Stimulated activated CD4-positive, alpha-beta T cell treated with anti-CD3 and anti-CD28 coated beads, Interleukin-4, amount 100 ng/mL, for 48 hours (primary cell): ENCODE measurements at places on chromosomes 2 and 18.

DNA sequence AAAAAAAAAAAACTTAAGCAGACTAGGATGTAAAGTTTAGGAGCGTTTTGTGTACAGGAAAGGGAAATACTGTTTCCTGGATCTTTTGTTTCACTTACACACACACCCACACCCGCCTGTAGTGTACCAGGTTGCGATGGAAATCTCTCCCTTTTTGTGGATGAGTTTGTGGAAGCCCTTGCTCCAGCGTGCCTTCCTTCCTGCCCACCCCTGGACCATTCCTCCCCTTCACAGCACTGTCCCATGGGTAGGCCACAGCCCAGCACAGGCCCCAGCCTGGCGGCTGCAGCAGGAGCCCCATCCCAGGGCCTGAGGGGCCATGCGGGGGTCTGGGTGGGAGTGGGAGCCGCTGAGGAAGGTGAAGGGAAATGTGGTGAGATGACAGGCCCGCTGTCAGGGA is 15.1 kb downstream of the MALL start:
- DNase-seq = no peak

DNA sequence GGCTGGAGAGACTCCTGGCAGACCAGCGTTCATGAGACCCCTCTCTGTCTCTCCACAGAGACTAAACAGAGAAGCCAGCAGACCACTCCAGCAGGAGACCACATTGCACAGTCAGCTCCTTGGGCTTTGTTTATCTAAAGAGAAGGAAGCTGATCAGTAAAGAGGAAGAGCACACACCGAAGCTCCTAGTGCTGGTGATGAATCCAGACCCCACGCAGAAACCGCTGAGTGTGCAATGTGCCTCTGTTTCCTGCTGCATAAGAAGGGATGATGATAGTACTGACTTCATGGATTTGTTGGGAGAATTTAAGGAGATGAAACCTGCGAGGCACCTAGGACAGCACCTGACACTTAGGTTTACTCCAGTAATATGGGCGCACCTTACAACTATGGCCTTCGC is 544.1 kb upstream of the ID2 start:
- no peak for DNase-seq

GRCh38 chr2:109501461-109501860 is 112.3 kb downstream of the SEPTIN10 start:
- DNase-seq = no peak

GRCh38 chr18:33836564-33836963 is 258.5 kb downstream of the ASXL3 start:
- DNase-seq = no peak

- no peak for DNase-seq
Measured at GRCh38 chr2:229346816-229347540, 75.9 kb upstream of the PID1 start.

DNA sequence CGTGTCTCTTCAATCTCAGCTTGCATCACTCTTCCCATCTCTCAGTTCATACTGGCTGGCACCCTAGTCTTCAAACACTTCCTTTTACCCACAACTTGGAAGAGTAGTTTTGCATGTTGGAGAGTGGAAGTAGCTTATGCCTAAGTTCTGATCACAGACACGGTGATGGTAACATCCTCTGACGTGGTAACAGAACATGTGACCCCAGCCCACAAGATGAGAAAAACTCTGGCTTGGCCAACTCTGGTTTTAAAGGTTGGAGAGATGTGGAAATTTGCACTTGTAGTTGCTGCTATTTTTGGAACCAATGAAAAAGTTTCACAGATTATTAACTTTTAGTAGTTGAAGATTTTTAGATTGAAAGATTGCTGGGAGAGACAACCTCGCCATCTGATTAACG is 155.4 kb upstream of the SLC35G4 start:
- no peak for DNase-seq

DNA sequence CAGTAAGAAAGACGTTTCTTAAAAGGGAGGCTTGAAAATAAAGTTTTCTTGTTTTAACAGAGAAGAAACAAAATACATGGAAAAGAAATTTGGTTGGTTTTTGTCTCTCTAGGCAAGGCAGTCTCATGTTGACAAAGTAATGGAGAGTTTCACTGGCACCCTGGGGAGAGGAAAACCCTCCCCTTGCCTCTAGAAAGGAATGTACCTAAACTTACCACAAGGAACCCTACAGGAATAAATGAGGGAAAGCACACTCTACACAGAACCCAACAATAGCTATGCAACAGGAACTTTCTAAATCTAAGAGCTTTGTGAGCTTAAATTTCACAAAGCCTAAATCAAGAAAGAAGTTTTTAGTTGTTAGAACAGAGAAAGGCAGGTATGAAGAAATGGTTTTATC is 37.0 kb downstream of the FIGN start:
- no peak for DNase-seq

DNA sequence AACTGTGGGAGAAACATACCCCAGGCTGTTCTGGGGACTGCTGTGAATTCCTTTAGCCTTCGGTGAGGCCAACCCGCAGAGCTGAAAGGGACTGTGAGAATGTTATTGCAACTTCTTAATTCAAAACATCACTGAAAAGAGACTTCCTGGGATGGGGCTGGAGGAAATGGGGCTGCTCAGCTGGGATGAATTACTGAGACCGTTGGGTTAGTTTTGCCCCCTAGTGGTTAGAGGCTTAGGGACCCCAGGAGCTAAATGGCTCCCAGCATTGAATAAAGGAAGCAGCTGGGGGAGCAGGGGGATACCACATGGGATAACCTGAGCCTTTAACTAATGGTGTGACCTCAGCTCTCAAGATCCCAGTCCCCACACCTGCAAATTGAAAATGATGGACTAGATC is 941.1 kb upstream of the FANCL start:
- no peak for DNase-seq

DNA sequence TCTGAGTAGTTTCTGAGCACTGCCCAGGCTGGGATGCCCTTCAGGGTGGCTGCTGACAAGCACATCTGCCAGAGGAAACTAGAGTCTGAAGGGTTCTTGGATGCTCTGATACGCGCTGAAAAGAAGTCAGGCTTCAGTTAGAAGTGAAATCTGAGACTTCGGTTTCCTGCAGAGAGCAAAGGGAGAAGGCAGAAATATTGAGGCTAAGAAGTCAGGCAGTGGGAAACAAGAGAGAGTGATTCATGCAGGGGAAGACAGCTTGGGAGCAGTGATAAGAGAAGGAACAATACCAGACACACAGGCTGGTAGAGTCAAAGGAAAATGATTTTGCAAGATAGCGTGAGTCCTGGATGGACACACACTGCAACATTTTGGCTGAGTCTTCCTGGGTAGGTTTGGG is 51.0 kb upstream of the BOD1L2 start:
- no peak for DNase-seq

- no peak for DNase-seq
Measured at GRCh38 chr18:10896851-10897250, 252.5 kb downstream of the PIEZO2 start.
